ENCODE measurements at places on chromosomes 2 and 18. TPM values are rescaled to one million over a fixed set of nuclear protein-coding genes. Genes with fewer than 3 reads are reported as not detected.
A peak's percentile ranks its signal among the peaks of the same experiment; 100 is the strongest.

POTEE gene
- not detected for total RNA-seq

PIEZO2 gene
- total RNA-seq, result 46.7 TPM

SCTR gene
- not detected for total RNA-seq

LHCGR gene
- total RNA-seq, result not detected

DNA sequence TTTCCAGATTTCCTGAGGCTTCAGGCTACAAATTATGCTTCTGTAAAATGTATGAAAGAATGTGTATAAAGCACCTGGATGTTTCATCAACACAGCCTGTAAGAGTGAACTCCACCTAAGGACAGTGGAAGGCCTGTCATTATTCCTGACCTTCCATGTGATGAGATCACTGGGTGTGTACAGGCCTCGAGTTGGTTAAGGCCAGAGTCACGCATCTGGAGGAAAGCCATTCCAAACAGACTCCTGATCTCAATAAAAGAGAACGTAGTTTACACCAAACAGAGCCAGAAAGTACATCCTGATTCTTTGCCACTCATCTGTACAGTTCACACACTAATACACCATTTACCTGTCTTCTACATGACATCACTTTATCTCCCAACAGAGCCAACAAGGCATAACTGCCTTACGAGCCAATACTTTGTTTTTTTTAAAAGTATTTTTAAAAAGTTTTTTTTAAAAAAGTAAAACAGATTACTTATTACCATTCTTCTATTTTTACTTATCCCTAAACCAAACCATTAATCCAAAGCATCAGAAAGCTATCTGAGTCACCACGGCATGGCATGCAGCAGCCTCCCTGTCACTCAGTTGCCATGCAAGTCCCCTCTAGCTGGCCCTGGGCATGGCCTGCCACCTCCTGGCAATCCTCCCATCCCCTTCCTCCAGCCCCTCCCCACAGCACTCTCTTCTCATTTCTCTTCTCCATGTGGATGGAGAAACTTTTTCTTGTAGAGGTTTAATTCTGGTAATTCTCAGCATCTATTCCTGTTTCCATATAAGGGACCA lies 78.8 kb upstream of the TFCP2L1 start:
- peak; percentile 93 for DNase-seq

DNA sequence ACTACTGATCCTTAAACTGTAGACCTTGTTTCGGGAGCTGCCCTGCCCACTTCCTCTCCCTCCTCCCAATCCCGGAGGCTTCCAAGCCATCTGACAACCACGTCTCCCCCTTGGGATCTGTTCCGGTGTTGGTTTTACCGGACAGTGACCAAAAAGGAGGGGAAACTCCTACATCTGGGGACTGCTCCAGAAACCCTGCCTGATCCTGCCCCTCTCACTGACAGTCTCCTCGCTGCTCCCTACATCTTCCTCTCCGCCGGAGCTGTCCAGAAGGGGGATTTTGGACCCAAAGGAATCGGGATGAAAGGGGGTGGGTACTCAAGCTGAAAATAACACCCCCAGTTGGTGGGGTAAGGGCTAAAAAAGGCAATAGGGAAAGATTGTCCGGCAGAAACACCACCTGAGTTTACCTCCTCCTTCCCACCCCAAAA lies 1.5 kb downstream of the INO80D start:
- DNase-seq, result peak; percentile 90

DNA sequence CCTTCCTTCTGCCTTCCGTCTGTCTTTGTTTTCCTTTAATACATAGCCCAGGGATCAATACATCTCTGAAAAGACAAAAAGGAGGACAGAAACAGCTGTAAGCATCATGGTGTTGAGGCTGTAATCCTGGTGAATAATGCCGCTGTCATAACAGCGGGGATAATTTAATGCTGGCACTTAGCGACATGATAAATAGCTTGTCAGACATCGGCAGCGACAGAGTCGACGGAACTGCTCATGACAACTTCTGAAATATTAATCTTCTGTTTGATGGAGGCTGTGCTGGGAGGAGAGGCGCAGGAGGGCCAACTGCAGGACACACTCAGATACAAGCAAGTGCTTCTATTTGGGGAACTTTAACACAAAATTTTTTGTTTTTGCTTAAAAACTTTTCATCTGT lies 602.2 kb downstream of the GALR1 start:
- DNase-seq, result no peak

DNA sequence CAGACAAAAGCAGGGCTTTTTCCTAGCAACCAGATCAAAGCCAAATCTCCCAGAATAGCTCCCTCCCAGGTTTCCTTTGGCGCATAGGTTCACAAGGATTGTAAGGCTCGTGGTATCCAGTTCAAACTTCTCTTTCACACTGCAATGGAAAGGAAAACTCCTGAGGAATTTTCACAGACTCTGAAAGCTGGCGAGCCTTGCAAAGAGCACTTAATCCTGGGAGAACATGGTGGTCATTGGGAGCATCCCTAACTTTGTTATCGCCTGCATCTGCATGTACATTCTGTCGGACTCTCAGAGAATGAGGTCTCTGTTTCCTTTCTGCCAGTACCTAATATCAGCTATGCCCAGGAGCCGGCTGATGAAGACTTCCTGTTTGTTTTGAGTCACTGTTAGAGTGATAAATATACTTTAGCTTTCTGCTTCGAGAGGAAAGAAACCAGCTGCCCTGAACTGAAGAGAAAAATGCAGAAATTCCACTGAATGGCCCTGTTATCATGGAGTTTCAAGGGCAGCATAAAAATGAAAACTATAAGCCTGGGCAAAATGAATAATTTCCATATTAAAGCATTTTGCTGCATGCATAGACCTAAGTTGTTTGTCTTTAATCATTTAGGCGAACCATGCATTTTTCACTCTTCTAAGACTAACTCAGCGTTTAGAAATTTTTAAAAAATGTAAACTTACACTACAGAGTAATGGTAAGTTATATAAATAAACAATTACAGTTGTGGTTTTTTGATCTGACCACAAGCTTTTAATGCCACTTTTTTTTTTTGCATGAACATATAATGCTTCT lies 76.4 kb upstream of the ZEB2 start:
- peak; percentile 78 for DNase-seq

DNA sequence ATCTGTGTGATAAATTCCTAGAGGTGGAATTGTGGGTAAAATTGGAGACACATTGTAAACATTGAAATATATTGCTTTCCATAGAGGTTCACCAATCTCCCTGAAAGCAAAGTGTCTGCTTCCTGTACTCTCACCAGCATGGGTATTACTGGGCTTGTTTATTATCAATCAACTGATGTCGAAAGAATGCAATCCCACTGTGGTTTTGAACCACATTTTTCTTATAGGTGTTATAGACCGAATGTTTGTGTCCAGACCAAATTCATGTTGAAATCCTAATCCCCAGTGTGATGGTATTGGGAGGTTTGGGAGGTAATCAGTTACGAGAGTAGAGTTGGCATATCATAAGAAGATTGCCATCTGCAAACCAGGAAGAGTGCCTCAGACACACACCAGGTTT lies 1212.4 kb downstream of the LRP1B start:
- DNase-seq, result no peak

DNA sequence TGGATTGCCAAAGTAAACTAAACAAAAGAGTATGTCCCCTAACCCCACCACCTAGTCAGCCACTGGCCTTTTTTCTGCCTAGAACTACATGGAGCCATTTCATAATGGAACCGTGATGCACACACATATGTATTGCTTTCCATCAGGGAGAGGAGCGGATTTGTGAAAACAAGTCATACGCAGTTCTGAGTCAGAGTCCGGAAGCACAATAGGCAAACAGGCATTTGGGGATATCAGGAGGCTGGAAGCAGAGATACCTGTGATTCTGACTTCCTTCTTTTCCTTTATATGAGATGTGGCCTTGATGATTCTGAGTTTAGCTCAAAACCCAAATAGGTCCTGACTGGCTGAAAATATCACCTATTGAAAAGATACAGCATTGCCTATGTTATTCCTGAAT lies 93.5 kb downstream of the TMEM163 start:
- DNase-seq, result no peak

- DNase-seq, result no peak
Observed at GRCh38 chr18:58502628-58503027, 126.3 kb downstream of the ALPK2 start.

- DNase-seq, result no peak
Observed at GRCh38 chr2:215249501-215249900, 62.4 kb upstream of the ATIC start.

DNA sequence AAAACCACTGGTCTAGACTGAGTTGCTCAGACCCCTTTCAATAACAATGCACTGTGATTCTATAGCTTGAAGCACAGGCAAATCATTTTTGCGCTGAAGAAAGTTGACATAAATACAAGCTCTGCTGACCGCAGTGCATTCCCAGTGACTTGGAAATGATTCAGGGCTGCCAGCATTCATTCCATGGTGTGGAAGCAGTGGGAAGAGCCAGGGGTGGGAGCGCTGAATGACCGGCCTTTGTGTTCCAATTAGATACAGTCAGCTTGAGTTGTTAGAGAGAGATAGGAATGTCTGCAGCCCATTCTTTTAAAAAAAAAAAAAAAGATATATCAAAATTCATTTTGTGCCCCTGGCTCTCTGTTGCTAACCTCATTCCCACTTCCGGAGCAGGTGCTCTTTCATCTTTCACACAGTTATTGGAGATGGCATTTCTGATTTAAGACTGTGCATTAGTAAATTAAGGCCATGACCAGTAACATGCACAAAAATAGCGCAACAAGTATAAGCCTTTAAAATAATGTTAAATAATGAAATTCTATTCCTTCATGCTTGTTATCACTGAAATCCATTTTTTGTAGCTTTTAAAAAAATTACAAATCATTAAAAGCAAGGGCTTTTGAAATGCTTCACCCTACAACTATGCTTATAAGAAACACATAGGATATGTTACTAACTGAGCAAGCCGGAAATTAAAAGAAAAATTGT lies 59.4 kb upstream of the CTLA4 start:
- DNase-seq, result peak; percentile 68

DNA sequence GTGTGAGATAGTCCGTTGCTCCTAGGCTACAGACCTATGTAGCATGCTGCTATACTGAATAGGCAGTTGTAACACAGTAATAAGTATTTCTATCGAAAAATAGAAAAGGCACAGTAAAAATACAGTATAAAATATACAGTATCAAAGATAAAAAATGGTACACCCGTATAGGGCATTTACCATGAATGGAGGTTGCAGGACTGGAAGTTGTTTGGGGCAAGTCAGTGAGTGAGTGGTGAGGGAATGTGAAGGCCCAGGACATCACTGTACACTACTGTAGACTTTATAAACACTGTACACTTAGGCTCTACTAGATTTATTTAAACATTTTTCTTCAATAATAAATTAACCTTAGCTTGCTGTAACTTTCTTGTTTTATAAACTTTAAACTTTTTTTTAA lies 3.5 kb downstream of the MAP3K20 start:
- DNase-seq, result no peak
